Stimulated activated CD4-positive, alpha-beta T cell treated with anti-CD3 and anti-CD28 coated beads, Interleukin-1b, Interleukin-23, amount 100 ng/mL, for 1 hour (primary cell): ENCODE measurements at places on chromosomes 11 and 22.

DNA sequence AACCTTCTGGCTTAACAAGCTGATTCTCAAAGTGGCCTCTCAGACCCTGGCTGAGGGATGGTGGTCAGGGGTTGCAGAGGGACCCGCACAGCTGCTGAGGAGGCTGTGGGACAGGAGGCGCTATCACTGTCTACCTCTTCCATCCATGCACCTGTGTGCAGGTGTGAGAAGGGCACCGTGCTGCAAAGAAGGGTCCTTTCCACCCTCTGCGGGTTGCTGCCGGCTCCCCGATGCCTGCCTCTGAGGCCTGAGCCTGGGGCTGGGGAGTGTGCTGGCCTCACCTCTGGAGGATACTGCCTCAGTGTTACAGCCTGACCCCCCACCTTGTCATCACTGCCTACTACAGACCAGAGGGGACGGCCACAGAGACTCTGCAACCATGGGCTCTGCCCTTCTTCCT, 66.1 kb upstream of the B3GAT1 start:
- no peak for DNase-seq

DNA sequence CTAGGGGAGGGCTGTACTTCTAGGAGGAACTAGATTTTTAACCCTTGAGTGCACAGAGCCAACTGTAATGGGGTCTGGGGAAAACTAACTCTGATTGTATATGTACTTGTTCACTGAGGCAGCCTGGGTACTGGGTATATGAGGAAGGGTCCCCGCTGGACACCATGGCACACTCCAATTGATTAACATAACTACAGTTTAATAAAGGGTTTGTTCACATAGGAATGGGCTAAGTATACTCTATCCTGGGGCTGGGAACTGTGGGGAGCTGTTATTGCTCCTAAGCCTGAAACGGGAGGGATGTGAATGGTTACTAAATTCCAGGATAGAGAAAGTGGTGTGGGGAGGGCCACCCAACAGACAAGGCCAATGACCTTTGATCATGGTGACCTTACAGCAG, 67.6 kb downstream of the PARVA start:
- DNase-seq = no peak

DNA sequence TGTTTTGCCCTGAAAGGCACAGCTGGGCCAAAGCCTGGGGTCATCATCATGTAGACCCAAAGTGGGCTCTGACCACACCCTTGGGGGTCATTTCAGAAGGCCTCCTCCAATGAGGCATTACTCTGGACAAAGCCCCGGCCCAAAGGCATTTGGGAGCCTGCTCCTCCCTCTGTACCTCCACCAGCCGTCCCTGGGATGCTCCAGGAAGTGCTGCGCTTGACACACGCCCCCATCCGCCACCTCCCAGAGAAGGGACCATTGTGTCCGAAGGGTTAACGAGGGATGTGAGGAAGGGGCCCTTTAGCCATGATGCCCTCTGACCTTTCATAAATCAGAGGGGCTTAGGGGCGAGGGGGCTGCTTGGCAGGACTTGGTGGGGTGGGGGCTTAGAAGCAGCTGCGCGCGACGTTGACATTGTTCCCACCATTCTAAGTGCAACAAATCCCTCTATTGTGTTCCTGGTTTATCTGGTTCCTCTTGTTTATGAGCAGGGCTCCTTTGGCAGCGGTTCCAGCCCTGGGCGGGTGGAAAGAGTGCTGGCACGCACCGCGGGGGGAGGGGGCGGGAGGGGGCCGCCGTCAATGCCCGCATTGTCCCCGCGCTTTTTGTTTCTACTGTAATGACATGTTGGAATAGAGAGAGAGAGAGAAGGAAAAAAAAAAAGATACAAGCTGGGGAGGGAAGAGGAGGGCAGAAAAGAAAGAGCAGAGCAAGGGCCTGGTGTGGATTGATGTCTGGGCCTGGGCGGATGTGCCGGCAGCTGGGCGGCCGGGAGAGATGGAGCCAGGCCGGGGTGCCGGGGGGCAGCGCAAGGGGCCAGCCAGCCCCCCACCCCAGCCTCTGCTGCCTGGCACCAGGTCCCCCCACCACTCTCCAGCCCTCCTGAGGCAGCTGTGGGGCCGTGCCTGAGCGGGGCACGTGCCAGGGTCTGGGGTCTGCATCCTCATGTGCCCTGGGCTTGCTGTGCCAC, 32.1 kb upstream of the SOX10 start:
- DNase-seq = no peak

- no peak for DNase-seq
Observed at GRCh38 chr22:20953668-20954500, 13.2 kb upstream of the AIFM3 start.

DNA sequence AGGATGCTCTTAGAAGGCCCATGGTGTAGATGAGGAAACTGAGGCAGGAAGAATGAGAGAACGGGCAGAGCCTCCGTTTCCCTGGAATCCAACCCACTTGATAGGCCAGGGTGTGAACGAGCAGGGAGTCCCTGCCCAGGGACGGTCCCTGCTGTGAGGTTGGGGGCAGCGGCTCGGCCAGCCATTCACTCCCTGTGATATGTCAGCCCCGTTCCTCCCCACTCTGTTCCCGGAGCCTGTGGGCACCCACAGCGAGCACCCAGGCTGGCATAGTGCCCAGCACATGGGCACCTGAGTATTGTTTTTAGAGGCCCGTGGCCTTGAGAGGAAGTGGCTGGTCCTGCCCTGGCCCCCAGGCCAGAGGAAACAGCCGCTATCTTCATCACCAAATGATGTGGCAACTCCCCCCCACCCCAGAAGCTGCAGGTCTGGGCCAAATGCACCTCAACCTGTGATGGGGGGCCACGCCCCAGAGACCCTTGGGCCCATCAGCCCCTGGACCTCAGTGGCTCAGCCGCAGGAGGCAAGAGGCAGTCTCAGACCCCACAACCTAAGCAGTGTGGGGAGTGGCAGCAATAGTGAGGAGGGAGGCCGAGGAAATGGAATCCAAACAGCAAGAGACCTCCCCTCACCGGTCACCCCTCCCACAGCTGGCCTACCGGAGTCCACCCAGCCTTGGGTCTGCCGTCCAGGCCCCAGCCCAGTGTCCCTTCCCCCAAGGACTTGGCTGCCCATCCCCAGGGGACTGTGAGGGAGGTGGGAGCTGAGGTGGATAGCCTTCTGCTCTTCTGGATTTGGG, 2.1 kb downstream of the ALDH3B1 start:
- DNase-seq = no peak

GRCh38 chr11:72238040-72238450, 5.9 kb downstream of the PHOX2A start:
- no peak for DNase-seq

DNA sequence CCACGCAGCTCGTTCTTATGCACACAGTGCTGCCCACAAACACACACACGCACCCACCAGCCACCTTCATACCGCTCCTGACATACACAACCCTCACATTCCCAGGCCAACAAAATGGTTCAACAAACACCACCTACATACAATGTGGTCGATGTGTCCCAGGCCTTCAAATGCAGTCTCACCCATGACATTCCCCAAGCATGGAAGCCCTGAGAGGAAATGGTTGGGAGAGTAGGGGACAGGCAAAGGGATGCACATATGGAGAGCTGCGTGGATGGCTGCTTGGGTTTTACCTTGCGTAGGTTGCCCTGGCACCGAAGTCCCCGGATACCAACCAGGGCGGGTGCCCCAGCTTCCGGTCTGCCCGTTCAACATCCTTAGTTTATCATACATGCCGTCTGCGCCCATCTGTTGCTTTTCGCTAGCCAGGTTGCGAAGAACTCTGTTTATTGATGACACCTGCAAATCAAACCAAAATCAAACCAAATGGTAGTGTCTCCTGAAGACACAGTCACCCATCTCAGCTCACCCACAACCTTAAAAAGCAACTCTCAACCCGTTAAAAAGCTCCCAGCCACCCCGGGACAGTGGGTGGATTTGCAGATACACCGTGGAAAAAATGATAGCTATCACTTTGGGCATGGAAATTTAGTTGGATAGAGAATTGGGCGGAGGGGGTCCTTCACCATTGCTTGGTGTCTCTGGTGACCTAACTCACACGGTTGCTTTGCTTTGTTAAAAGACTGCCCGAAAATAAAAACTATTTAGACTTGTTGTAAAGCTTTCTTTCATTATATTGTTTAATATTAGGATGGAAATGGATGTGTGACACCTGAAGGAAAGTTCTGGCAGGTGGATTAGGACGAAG, 10.5 kb downstream of the PAX6 start:
- no peak for DNase-seq

DNA sequence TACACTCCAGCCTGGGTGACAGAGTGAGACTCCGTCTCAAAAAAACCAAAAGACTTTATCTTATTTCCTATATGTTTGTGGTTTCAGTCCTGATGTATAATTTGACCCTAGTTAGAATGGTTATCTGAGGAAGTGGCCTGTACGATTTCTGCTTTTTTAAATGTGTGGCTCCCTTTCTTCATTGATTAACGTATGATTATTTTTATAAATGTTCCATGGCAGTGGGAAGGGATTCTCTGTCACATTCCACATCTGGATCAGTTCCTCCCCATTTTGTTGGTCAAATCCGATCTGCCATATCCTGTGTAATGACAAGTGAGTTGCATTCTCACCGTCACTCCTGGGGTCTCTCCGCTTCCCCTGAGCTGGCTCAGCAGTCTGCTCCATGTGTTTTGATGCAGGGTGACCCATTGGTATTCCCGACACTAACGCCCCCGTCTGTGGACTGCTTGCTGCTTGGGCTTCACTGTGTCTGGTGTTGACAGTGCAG, 20.3 kb downstream of the NEAT1 start:
- no peak for DNase-seq

- no peak for DNase-seq
Observed at GRCh38 chr22:45585437-45585755, 82.7 kb downstream of the FBLN1 start.

GRCh38 chr11:64384981-64385944, 26.3 kb downstream of the RPS6KA4 start:
- no peak for DNase-seq

DNA sequence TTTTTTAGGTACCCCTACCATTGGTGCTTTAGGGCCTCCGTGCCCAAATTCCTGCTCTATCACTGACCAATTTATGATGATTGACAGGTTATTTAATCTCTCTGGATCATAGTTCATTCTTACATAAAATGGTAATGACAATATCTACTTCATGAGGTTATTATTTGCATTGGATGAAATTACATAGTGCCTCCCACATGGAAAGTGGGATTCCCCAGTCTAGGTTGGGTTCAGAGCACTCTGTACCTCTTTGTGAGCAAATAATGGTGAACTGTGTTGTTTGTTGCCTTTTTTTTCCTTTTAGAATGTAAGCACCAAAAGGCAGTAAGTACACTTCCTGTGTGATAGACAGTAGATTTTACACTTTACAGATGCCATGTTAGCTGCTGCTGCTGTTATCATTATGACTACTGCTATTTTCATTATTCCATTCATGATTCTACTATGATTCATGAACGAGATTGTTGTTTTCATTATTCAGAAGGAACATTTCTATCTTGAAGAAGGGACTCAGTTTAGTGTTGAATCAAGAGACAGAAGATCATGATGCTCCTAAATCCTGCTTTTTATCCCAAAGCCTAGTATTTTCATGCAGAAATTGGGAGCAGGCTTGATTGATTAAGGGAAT, 100.8 kb downstream of the ALX4 start:
- DNase-seq = no peak

- DNase-seq = no peak
Observed at GRCh38 chr11:48170241-48171233, 46.1 kb upstream of the OR4B1 start.

DNA sequence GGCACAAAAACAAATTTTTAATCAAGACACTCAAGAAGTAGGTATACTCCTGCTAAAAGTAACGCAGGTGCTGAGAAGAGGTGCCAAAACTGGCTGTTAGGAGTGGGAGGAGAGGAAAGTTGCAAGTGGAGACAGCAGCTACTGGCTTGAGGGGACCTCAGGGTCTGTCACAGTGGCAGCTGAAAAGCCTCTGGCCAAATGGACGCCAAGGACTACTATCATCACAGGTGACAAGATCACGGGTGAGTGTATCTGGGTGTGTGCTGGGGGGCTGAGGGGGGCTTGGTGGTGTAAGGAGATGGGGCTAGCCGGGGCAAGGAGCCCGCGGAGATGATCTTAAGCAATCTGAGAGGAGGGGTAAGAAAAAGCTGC, 687 bp downstream of the ZNF202 start:
- no peak for DNase-seq

DNA sequence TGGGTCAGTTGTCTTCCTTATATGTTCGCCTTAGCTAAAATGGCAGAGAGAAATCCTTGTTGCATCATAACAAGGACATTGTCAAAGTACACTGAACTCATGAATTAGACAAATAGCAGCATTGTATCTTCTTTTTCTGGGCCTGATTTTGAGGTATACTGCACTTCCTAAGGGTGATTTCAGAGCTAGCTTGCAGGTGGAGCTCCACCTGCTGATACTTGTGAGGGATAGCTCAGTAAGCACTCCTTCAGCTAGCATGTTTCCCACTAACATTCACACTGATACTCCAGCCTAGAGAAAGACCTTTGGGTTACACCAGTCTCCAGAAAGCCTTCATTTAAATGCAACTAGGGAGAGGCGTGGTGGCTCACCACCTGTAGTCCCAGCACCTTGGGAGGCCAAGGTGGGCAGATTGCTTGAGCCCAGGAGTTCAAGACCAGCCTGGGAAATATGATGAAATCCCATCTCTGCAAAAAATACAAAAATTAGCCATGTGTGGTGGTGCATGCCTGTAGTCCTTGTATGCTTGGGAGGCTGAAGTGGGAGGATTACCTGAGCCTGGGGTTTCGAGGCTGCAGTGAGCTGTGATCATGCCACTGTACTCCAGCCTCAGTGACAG, 29.8 kb downstream of the JAM3 start:
- no peak for DNase-seq

- no peak for DNase-seq
Observed at GRCh38 chr22:30923168-30923900, 45.2 kb downstream of the MORC2 start.

- no peak for DNase-seq
Observed at GRCh38 chr11:111571829-111572501, 30.3 kb upstream of the SIK2 start.

- no peak for DNase-seq
Observed at GRCh38 chr11:13311570-13311969, 34.0 kb downstream of the BMAL1 start.

DNA sequence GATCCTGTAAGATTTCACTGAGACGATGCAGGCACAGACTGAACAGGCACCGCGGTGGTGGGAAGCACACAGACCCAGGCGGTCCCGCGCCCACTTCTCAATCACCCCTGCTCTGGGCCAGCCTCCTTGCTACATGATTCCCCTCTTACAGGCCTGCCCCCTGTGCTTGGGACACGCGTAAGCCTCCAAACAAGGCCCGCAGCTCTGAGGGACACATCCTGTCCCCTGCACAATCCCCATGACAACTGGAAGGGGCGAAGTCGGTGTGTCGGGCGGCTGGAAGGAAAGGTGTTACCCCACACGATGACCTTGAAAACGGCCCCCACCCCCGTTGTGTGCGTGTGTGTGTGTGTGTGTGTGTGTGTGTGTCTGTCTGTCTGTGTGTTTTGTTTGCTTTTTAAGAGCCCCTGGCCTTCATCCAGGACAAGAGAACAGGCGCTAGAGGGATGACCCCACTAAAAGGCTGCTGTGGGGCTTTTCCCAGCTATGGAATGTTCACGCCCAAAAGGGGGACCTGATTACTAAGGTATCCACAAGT, 13.1 kb downstream of the CELSR1 start:
- DNase-seq = no peak

- DNase-seq = no peak
Observed at GRCh38 chr11:118514103-118514502, 13.2 kb upstream of the TTC36 start.
